Non-pigmented ciliary epithelial cell (primary cell): ENCODE measurements at places on chromosomes 16 and 17.

DNA sequence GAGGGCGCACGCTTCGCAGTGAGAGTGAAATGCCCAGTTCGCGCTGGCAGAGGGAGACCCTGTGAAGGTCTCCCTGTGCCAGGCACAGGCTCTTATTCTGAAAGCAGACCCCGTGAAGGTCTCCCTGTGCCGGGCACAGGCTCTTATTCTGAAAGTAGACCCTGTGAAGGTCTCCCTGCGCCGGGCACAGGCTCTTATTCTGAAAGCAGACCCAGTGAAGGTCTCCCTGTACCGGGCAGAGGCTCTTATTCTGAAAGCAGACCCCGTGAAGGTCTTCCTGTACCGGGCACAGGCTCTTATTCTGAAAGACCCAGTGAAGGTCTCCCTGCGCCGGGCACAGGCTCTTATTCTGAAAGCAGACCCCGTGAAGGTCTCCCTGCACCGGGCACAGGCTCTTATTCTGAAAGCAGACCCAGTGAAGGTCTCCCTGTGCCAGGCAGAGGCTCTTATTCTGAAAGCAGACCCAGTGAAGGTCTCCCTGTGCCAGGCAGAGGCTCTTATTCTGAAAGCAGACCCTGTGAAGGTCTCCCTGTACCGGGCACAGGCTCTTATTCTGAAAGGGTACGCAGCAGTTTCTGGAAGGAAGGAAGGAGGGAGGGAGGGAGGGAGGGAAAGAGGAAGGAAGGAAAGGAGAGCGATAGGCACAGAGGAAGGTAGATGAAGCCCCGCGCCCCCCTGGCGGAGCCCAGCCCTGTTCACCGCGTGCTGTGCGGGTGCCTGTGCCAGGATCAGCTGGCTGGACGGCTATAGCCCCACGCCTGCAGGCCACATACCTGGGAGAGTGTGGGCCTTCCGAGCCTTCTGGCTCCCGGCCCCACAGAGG, 55.3 kb downstream of the WDR45B start:
- DNase-seq = peak; percentile 17

- DNase-seq = no peak
Observed at GRCh38 chr16:61309386-61309785, 726.9 kb downstream of the CDH8 start.

- DNase-seq = no peak
Observed at GRCh38 chr17:48322060-48322459, 108.0 kb downstream of the SKAP1 start.

GRCh38 chr16:57512296-57513001, 23.9 kb downstream of the CCDC102A start:
- no peak for DNase-seq

GRCh38 chr16:85136213-85136701, 24.0 kb upstream of the CIBAR2 start:
- no peak for DNase-seq

GRCh38 chr17:63345611-63346010, 100.5 kb downstream of the CYB561 start:
- no peak for DNase-seq

- DNase-seq = no peak
Observed at GRCh38 chr17:55722016-55722736, 488 bp downstream of the TMEM100 start.

DNA sequence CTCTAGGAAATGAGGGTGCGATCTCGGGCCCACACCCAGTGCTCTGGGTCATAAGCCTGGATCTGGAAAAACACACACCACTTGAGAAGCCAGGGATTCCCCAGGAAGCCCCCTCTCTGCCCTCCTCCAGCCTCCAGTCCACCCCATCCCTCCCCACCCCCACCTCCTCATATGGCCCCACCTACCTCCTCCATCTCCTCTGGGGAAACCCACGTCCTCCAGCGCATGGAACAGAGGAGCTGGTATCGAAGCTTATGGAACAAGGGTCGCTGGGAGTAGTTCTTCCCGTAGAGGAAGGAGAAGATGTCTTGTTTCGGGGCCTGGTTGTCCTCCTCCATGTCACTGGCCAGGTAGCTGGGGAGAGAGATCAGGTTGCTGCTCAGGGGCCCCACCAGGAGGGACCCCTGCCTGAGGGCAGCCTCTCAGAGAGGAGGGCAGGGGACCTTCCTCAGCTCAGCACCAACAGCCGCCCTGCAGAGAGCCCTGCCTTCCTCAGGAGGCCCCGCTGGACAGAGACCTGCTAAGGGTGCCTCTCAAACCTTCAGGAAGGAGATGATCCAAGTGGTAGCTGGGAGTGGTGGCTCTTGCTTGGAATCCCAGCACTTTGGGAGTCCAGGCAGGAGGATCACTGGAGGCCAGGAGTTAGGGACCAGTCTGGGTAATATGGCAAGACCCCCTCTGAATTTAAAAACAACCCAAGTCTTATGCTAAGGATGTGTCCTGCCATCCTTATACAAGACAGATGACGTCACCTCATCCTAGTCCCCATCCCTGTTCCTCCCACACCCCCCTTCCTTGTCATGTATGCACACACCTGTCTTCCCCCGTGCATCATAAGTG, 5.0 kb downstream of the SPDYE4 start:
- no peak for DNase-seq

DNA sequence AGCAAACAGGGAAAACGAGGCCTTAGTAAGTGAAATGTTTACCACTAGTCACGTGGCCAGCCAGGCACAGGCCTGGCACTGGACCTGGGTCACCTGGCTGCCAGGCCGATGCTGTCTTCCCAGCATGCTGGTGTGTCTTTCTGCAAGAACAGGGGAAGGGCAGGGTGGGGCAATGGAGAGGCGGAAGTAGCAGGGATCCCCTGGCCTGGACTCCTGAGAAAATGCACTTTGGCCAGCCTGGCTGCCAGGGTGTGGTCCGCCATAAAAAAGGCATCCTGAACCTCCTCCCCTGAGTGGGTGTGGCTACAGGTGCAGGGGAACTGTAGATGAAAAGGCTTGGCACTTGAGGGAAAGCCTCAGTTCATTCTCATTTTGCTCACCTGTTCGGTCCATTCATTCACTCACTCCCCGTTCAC, 1.0 kb upstream of the ANKRD40CL start:
- no peak for DNase-seq

- DNase-seq = no peak
Observed at GRCh38 chr16:52364500-52364899, 182.4 kb downstream of the TOX3 start.

- DNase-seq = no peak
Observed at GRCh38 chr17:63688396-63689020, 11.4 kb downstream of the LIMD2 start.

- peak; percentile 37 for DNase-seq
Observed at GRCh38 chr16:19559242-19559910, 3.9 kb downstream of the VPS35L start.

GRCh38 chr17:80791758-80792284, 199.8 kb upstream of the CHMP6 start:
- peak; percentile 90 for DNase-seq

DNA sequence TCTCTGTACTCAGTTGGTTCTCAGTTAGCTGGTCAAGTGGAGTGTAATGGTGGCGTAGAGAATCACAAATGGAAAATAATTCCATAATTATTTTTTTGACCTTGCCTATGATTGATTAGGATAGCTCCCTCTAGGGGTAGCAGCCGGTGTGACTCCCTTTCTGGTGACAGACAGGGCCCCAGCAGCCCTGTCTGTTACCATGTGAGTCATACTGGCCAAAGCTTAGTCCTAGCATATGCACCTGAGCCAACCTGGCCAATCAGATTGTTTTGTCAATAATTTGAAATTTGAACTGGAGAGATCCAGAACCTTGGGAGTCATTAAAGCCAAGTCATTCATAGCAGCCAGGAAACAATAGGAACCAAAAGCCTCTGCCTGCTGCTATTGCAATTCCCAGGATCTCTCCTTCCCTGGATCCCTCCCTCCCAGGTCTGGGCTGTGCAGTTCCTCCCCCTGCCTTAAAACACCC, 5.6 kb downstream of the PNPO start:
- peak; percentile 58 for DNase-seq

DNA sequence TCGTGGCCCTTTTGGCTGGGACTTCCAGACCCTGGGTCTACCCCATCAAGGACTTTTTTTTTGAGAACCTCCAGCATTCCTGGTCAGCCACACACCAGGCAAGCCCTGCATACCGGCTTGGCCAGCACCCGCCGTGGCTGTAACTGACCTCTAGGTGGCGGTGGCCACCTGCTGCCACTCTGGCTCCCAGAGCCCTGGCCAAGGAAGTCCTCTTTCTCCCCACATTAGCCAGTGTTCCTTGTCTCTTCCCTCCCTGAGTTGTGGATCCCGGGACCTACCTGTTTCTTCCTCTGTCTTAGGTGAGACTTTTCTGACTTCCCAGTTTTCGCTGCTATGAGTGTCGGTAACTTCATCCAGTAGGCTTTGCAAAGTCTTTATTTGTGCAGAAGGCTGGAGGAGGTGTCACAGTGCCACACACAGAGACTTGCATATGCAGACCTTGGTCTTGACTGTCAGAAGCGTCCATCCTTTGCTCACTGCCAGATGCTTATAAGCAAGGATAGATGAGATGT, 348.3 kb downstream of the CPPED1 start:
- DNase-seq = peak; percentile 15

- DNase-seq = no peak
Observed at GRCh38 chr17:44203731-44204440, 4.2 kb upstream of the ATXN7L3 start.

DNA sequence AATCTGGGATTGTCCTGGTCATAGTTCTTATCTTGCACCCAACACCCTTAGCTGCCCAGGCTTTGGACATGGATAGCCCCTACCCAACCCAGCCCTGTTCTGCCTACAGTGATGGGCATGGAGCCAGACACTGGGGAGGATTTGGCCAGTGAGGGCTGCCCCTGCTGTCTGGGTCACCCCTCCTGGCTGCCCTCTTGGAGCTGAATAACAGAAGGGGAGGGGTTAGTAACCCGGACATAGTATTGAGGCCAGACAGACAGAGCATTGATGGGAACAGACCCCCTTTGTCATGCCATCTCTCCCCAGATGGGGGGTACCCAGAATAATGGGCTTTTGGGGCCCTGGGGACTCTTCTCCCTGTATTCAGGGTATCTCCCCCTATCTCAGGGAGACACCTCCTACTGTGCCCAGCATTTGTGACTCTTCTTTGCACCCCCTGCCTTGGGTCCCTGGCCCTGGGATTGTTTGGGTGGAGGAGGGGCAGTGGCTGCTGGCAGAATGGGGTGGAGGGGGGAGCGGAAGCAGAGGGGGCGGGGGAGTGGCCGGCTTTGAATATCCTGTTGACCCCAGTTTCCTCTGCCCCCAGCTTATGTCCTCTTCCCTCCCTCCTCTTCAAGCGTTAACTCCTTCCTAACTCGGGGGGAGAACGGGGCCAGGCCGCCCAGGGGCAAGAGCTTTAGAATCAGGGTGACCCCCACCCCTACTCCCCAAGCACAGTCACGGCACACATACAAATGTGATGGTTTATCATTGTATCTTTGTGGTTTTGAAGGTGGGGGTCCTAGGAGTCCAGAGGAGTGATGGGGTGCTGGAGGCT, 17.0 kb downstream of the GJD3 start:
- no peak for DNase-seq

GRCh38 chr16:57238682-57239081, 6.4 kb upstream of the ARL2BP start:
- DNase-seq = no peak

DNA sequence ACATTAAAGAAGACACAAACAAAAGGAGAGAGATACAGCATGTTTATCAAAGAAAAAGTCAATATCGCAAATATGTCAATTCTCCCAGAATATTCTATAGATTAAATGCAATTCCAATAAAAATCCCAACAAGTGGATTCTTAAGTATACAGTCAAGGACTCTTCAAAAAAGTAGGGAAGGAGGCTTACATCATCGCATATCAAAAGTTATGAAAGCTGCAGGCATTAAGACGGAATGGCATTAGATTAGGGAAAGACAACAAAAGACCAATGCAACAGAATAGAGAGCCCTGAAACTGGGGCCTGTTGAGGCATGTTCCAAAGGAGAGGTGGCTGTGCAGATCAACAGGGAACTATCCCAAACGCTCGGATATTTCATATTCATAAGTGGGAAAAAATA, 76.0 kb downstream of the MARCHF10 start:
- DNase-seq = no peak

- no peak for DNase-seq
Observed at GRCh38 chr16:80346111-80346632, 194.6 kb upstream of the DYNLRB2 start.

- no peak for DNase-seq
Observed at GRCh38 chr17:75361344-75361743, 44.1 kb downstream of the GRB2 start.

DNA sequence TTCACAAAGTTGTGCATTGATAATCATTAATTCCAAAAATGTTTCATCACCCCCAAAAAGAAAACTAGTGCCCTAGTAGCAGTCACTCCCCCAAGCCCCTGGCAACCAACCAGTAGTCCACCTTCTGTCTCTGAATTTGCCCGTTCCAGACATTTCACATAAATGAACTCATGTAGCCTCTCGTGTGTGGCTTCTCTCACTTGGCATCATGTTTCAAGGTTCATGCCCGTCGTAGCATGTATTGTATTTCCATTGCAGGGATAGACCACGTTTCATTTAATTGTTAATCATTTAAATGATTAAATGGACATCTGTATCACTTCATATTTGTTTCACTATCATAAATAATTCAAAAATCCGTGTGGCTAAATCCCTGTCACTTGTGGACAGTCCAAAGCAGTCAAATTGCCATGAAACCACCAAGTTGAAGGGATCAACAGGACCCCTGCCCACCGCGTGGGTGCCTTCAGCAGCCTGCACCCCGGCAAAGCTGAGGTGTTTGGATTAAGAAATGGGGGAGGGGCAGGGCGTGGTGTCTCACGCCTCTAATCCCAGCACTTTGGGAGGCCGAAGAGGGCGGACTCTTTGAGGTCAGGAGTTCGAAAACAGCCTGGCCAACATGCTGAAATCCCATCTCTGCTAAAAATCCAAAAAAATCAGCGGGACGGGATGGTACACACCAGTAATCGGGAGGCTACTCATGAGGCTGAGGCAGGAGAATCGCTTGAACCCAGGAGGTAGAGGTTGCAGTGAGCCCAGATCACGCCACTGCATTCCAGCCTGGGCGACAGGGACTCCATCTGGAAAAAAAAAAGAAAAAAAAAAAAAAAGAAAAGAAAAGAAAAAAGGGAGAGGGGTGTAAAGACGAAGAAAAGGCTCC, 8.7 kb upstream of the FLYWCH2 start:
- DNase-seq = no peak

- DNase-seq = no peak
Observed at GRCh38 chr17:81889602-81890001, 1.8 kb downstream of the ALYREF start.

GRCh38 chr17:12627781-12628451, 37.8 kb upstream of the MYOCD start:
- DNase-seq = peak; percentile 56

DNA sequence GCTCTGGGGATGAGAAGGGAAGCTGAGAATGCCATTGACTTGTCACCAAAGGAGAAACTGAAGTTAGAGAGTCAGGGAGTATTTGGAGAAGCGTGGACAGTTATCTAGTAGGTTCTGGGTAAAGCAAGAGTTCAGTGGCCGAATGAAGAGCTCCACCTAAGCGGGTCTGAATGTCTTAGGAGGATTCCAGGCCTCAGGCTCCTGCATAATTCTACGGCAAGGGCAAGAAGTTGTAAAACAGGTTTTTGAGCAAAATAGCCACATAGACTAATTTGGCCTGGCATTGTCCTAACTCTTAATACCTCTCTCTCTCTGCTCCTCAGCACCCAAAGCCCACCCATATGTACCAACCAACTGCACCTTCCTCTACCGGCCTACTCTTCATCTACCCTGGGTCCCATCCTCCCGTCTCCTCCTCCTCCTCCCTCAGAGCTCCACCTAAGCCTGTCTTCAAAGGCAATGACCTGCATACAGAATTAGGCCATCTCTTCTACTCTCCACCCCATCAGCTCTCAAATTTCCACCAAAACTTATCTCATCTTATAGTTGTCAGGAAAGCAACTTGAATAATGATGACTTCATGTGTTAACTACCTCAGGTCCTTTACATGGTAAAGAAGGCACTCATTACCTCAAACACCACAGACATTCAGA, 42.0 kb upstream of the KCNJ2 start:
- DNase-seq = no peak
